ENCODE measurements at places on chromosomes 1 and 21.

- no peak for DNase-seq
Observed at GRCh38 chr1:200550367-200550766, 70.2 kb downstream of the KIF14 start.

DNA sequence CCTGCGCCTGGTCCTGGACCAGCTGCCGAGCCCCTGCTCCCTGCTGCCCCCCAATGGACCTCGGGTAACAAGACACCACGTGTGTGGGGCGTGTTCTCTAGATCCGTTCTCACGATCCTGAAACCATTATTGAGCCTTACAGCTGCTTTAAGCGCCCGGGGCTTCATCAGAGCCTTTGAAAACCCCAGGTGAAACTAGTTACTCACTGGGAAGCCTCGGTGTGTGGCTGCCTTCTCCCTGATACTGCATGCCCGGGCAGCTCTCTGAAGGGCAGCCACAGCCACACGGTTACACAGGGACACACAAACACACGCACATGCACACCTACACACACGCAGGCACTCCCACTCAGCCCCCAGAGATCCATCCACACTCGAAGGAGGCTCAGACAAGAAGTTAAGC lies 5.3 kb downstream of the HES2 start:
- DNase-seq = no peak

DNA sequence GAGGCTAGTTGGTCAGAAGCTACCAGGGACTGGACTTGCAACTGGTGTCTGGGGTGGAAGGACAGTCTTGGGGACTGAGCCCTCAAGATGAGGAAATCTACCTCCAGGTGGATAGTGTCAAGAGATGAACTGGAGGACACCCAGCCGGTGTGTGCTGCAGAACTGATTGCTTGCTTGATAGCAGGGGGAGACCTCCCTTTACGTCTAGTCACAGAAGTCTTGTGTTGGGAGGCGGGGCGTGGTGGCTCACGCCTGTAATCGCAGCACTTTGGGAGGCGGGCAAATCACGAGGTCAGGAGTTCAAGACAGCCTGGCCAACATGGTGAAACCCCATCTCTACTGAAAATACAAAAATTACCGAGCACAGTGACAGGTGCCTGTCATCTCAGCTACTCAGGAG lies 4.9 kb downstream of the RCC2 start:
- DNase-seq = no peak

GRCh38 chr1:107076841-107077240 lies 20.4 kb downstream of the PRMT6 start:
- no peak for DNase-seq

DNA sequence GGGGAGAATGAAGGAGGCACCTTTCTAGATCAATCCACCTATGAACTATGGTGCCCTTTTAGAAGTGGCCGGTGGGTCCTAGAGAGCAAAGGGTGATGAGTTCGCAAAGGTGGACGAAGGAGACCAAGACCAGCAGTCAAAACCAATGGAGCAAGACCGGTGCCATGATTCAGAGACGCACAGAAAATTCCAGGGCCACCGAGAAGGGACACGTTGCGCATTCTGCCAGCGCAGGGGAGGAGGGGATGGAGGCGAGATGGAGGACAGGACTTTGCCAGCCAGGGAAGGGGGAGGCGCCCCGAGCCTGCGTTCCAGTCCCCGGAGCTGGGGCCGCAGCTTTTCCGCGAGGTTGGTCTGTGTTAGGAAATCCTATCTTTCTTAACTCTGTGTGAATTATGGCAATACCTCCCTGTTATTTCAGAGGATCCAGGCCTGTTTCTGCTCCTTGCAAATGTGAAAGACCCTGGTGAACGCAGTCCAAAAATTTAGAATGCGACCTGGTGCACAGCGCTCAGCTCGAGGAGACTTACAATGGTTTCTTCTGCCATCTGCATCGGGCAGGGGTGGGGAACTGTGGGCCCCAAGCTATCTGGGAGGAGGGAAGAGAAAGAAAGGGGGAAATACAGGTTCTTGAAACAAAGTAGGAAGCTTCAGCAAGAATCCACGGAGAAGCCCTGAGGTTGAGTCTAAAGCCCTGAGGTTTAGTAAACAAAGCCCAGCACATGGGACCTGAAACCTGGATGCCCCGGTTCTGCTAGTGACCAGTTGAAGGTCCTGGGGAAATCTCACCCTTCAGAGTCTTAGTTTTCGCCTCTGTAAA lies 129.4 kb downstream of the MRPS6 start:
- DNase-seq = no peak

DNA sequence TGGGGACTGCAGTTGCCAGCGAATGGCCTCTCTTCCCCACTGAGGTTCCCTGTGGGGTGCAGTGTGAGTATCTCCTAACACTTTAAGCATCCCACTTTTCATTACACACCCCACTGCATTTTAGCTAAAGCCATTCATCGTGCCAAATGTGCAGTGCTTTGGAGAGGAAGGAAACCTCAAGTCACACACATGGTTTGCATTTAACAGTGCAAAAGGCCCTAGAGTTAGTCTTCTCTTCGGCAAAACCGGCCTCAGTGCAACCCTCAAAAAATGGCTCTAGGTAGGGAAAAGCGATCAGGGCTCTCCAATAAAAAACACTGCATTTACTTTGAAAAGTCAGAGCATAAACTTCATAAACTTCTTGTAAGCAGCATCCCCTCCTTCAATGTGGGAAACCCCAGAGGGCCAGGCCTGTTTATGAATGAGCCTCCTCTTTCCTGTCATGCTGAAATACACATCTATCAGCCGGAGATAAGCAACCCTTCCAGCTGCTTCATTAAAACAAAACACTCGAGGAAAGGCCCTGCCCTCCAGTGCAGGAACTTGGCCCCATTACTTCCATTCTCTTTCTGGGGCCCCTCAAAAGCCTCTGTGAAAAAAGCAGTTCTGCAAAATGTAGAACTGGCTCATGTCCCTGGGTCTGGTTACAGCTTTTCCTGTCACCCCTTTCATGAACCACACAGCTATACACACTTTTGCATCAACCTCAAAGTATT lies 184.0 kb downstream of the CDC7 start:
- DNase-seq = no peak

- DNase-seq = no peak
Observed at GRCh38 chr1:207040181-207040533, 7.6 kb upstream of the C1orf116 start.

GRCh38 chr1:46622344-46622743 lies 5.7 kb upstream of the MOB3C start:
- no peak for DNase-seq

DNA sequence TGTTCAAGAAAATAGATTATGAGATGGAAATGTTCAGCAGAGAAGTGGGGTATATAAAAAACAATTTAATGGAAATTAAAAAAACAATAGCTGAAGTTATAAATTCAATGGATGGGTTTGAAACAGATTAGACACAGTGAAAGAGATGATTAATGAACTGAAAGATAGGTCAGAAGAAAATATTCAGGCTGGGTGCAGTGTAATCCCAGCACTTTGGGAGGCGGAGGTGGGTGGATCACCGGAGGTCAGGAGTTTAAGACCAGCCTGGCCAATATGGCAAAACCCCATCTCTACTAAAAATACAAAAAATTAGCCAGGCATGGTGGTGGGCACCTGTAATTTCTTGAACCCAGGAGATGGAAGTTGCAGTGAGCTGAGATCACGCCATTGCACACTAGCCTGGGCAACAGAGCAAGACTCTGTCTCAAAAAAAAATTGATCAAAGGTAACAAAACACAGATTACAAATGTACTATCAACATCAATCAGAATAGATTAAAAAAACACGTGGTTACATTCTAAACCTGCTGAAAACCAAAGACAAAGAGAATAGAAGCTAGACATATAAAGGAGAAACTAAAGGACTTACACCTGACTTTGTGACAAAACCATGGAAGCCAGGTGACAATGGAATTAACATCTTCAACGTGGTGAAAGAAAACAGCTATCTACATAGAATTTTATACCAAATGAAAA lies 4.8 kb upstream of the SUMO3 start:
- DNase-seq = no peak

DNA sequence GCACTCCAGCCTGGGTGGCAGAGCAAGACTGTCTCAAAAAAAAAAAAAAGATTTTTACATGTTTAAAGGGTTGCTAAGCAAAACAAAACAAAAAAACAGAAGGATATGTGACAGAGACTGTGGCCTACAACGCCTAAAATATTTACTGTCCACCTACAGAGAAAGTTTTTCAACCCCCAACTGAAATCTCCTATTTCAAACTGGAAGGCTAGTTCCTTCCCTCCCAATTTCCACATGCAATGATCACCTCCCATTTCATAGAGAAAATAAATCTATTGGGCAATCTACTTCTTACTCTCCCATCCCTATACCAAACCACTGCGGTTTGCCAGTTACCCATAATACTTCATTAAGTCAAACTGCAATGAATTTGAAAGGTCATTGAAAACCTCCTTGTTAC lies 74.2 kb downstream of the ST3GAL3 start:
- no peak for DNase-seq

DNA sequence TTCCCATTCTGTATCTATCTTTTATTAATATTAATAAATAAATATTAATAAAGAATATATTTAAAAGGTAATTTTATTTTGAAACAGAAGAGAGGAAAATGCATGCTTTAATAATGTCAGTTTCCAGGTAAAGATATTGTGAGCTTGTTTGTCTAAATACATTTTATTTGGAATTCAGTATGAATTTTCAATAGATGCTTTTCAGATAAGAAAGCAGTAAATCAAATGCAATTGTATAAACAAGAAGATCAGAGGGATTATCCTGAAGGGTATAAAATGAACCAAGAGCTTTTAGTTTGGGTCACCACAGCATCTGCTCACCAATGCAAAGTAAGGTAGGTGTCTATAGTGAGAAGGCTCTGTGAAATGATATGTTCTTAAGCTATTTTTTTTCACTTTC lies at the start of gene TSHB:
Gene TSHB (plus strand): TSS at position 301 of the 400 bp plus-strand sequence. CDS start 3,537 bp downstream, outside the sequence.
- no peak for DNase-seq

- DNase-seq = no peak
Observed at GRCh38 chr1:16986962-16987361, 6.5 kb upstream of the MFAP2 start.

DNA sequence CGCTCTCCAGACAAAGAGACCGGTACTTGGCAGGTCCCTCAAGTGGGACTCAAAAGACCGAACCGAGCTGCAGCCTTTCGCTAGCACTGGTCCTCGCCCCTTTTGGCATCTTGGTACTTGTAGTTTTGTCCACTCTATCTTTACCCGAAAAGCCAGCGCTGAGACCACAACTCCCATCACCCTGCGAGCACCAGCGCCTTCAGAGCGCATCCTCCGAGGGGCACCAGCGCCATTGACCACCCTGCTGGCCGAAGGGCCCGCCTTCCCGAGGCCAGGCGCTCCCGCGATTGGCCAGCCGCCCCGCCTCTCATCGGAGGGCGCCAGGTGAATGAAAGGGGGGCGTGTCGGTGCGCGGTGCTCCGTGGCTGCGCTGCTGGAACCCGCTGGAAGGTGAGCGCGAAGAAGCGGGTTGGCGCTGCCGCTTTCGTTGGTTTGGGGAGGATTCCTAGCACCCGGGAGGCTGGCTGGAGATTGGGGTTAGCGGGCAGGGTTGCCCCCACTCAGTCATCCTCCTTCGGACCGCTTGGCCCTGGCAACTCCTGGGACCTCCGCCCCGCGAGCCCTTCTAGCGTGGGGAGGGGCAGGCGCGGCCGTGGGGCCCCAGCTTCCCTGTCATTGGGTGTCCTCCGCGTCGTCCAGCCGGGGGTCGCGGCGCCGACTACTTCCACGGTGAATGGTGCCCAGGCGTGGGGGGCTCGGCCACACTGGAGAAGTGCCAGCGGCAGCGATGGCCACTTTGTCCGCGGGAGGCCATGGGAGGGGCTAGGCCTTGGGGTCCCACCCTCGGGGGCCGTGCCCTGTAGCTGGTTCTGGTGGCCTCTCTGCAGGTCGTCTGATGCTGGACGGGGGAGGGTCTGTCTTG lies at the start of gene ZBTB8B:
Gene ZBTB8B (plus strand): TSS at position 357 of the 862 bp plus-strand sequence. CDS start 5,553 bp downstream, outside the sequence.
- DNase-seq = peak; percentile 5

GRCh38 chr1:10980841-10981727 lies 31.4 kb upstream of the TARDBP start:
- DNase-seq = no peak

- DNase-seq = no peak
Observed at GRCh38 chr1:162347281-162347680, 29.4 kb downstream of the SPATA46 start.

- no peak for DNase-seq
Observed at GRCh38 chr1:201820413-201820812, 8.5 kb upstream of the IPO9 start.

DNA sequence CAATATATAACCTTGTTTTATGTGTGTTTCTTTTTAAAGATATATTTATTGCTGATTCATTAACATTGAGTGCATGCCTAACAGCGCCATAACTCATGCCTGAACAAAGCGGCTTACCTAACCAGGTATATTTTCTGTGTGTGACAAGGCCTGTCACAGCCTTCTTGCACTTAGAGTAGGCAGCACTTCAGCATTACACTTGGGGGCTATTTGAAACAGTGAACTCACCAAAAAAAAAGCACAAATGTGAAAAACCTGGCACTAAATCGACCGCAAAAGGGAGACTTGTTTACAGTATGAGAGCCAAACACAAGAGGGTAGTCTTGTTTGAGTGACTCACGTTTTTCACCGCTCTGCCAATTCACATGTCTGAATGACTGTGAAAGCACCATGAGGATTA lies 111.7 kb downstream of the DISP1 start:
- no peak for DNase-seq

GRCh38 chr21:43341378-43342161 lies 85.4 kb downstream of the SIK1 start:
- no peak for DNase-seq

DNA sequence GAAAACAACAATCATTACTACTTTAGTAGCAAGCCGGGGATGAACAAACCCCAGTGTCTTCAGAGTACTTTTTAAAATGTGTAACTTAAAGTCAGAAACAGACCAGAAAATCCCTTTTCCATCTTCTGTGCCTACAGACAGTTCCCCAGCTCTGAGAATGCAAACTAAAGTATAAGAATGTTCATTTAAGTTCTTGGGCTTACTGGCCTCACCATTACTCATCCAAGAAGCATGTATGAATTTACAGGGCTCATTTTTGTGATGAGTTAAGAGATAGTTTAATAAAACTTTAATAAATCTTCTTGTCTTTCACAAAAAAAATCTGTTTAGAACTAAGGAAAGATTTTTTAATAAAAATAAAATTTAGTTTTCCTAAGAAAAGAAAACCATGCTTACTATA lies 4.6 kb downstream of the LPGAT1 start:
- DNase-seq = no peak

DNA sequence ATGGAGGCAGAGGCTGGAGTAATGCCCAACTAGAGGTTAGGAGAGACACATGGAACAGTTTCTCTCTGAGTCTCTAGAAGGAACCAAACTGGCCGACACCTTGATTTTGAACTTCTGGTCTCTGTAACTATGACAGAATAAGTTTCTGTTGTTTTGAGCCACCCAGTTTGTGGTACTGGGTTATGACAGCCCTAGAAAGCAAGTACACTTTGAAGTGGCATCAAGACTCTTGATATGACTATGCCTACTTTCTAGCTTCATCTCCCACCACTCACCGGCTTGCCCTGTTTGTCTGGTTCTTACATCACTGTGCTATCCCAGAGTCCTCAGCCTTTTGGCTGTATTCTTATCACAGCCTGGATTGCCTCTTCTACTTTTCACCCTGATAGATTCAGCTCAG lies 230.3 kb upstream of the USP24 start:
- no peak for DNase-seq

Measured in stimulated activated CD4-positive, alpha-beta T cell treated with anti-CD3 and anti-CD28 coated beads, Interleukin-1b, Interleukin-23, amount 100 ng/mL, for 4 hours (primary cell).